ENCODE measurements at places on chromosomes 11 and 22.

- no peak for DNase-seq
Measured at GRCh38 chr11:1077033-1077416, 2.4 kb downstream of the MUC2 start.

DNA sequence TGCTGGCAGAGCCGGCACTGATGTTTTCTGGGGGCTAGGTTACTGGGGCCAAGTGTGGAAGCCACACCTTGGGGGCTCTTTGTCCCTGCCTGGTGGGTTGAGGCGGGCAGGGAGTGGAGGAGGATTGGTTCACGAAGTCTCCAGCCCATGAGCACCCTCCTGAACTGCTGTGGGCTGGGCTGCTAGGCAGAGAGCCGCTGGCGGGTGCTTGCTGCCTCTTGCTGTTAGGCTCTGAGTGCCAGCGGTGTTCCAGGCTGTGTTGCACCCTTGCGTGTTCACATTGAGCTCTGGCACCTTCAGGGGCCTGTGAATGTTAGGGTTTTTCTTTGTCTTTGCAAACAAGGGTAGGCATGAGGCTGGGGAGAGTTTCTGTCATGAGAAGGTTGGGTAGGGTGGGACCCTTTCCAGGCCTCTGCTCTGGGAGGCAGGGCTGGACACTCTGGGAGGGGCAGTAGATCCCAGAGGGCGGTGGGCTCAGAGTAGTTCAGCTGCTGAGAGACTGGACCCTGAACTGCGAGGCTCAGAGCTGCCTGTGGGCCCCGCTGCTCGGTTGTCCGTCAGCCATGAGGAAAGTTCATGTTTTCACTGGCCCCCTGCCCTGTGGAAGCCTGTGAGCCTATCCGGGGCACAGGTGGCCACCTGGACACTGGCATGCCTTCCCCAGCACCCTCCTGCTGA lies 24.0 kb upstream of the TMEM191C start:
- no peak for DNase-seq

DNA sequence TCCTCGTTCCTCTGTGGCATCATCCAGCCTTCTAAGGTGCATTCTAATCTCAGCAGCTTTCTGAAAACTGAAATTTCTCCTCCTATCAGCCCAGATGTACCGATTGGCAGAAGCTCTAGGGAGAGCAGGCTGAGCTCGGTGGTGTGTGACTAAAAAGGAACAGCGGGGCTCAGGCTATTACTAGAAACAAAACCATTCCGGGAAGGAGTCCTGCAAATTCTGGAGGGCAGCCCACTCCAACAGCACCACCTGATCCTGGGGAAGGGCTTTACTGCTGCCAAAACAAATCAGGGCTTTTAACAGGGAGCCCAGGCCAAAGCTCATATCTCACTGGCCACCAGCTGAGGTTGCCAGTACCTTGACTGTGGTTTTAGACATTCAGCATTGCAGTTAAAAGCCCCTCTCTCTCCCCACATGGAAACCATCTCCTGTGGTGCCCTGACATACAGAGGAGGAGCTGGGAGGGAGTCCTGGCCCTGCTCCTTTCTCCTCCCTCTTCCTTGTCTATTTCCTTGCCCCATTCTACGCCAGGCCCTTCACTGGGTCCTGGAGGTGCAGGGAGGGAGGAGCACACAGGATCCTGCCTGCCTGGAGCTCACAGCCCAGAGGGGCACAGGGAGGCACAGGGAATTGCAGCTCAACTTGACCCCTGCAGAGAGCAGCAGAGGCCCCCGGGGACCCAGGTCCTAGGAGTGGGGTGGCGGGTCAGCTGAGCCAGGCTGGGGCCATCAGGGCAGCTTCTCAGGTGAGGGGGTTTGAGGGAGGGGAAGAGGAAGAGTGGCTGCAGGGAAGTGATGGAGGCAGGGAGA lies 889 bp downstream of the PLAAT4 start:
- DNase-seq, result no peak

- no peak for DNase-seq
Measured at GRCh38 chr11:121688055-121688491, 235.3 kb upstream of the SORL1-AS1 start.

DNA sequence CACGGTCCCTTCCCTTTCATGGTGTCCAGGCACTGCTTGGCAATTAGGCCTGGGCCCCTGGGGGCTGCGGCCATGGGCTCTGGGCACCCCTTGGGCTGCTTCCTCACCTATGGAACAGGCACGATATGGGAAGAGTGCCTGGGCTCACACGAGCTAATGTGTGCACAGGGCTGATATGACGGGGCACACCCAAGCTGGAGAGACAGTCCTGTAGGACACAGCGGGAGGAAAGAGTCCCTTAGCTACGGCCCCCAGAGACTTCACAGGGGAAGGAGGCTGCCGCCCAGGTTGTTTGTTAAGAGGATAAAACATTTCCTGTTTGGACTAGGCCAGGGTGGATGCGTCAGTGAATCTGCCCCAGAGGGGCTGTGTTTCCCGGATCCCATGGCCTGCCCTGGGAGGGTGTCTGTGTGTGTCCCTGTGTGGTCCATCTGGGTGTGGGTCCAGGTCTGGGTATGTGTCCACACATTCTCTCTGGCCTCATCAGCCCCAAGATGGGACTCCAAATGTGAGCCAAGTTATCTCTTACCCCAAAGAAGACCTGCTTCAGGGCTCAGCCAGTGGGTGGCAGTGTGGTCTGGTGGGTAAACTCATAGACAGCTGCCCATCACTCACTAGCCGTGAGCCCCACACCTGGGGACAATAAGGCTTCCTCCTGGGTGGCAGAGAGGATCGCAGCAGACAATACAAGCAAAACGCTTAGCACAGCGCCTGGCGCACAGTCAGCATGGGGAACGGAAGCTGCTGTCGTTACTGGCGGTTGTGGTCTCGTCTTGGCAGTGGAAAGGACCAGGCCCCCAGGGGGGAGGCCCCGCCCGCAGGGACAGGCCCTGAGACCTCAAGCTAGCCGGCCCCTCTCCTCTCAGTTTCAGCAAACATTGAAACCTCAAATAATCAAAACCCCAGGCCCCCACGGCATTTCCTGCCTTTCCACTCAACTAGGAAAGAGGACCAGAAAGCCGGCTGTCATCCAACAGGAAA lies 3.2 kb upstream of the EMID1 start:
- DNase-seq, result no peak

DNA sequence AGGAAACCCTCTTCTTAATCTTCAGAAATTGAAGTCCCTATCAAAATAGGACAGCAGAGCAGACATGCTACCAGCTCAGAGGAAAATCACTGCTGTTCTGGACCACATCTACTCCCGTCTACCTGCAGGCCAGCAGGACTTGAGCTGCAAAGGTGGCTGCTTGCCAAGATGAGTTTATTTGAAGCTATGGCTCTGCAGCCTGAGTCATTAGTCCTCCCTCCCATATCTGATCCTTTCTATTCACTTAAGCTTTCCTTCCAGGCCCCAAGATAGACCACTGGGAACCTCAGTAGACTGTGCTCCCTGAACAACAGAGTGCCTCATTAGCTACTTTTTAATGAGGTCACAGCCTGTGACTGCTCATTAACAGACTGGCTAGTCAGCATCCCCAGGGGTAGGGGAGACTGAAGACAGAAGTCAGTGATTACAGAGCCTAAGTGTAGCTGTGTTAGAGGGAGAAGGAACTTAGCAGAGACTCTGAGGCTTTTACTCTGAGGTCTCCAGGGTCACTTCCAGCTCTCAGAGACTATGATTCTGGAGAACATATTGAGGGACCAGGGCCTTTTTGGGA lies 6.8 kb upstream of the OR10A2 start:
- DNase-seq, result peak; percentile 27

DNA sequence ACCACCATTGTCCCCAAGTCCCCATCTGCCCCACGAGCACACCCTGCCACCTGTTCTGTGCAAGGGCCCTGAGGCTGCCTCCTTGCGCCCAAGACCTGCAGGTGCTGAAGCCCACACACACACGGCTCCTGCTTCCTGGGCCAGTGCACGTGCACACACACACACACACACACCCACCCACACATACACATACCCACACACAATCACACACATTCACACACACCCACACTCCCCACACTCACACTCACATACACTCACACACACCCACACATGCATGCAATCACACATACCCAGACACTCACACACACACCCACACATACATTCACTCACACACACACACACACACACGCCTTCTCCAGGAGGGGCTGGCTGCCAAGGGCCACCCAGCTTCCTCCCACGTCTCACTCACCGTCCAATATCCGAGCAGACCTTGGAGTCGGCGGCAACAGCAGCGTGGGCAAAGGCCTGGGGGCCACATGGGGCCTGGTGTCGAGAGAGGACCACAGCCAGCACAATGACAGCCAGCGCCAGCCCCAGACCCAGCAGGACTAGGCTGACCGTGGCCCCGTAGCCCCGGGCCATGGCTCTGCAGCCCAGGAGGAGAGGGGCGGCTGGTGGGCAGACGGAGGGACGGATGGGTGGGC lies 616 bp downstream of the GGT5 start:
- no peak for DNase-seq

DNA sequence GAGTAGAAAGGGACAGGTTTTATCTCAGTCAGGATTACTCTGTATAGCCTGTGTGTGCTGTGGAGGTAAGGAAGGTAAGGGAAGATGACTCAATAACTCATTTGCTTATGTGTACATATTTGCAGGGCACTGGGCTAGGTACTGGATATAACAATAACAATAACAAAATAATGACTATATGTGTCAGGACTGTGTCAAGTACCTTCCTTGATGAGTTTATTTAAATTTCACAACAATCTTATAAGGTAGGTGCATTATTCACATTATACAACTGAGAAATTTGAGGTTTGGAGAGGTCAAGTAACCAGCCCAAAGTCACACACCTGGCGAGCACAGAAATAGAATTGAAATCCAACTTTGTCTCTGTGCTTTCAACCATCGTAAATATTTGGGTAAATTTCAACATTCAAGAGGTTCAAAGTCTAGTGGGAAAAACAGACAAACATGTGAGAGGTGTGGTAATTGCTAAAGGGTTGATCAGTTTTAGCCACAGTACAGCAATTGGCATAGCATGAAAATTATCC lies 131.8 kb downstream of the APIP start:
- DNase-seq, result no peak

DNA sequence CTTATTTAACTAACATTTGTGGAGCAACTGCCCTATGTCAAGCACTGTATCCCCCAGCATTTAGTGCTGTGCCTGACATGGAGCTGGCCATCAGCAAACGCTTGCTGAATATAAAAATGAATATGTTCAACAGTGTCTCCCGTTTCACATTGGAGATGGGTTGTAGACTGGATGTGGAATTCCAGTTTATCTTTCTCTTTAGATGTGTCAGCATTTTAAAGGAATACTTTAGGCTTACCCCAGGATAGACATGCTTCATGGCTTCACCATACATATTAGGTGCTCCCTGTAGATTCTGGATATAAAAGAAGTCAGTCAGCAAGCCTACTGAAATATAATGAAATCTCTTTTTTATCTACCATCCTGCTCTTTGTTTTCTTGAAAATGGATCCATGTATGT lies 21.3 kb upstream of the TPH1 start:
- DNase-seq, result no peak

- DNase-seq, result no peak
Measured at GRCh38 chr11:68349461-68350249, 37.3 kb downstream of the LRP5 start.

- no peak for DNase-seq
Measured at GRCh38 chr11:16098526-16099205, 257.7 kb downstream of the SOX6 start.

Data from HS-27A (cell line).